ENCODE measurements at places on chromosomes 7 and 10.

- DNase-seq: no peak
Observed at GRCh38 chr10:6748029-6748428, 168.0 kb upstream of the PRKCQ start.

- DNase-seq: no peak
Observed at GRCh38 chr7:110010359-110010758, 1080.6 kb upstream of the LRRN3 start.

GRCh38 chr10:97059006-97059871 lies 126.5 kb downstream of the SLIT1 start:
- no peak for DNase-seq

DNA sequence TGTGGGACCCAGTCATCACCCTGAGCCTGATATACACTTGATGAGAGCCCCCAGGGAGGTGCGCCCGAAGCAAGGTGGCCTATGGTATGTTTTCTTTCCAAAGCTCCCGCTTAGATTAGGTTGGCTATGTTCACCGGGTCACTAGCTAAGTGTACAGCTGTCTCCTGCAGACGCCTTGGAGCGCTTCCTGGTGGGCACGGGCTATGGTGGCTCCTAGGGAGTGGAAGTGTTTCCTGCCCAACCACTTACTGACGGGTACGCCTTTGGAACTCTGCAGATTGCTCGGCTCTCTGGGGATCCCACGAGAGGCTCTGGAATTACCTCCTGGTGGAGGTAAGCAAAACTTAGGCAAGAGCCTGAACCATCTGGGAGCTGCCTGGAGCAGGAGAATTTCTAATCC lies 83.6 kb upstream of the CXCL12 start:
- no peak for DNase-seq

DNA sequence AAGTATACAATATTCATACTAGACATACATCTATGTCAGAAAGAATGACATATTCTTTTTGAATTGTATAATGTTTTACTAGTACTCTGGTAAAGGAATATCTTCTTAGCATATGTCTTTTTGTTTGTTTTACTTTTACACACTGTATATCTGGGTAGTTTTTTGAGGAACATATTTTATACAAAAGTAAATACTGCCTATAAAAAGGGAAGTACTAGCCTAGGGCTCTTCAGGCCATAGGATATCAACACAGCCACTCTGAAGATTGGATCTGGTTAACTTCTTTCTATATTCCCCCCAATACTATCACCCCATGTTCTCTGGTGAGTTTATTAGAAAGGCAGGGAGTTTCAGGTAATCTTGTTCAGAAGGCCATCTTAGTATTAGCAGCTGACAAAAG lies 134.6 kb downstream of the ZNF438 start:
- DNase-seq: no peak

DNA sequence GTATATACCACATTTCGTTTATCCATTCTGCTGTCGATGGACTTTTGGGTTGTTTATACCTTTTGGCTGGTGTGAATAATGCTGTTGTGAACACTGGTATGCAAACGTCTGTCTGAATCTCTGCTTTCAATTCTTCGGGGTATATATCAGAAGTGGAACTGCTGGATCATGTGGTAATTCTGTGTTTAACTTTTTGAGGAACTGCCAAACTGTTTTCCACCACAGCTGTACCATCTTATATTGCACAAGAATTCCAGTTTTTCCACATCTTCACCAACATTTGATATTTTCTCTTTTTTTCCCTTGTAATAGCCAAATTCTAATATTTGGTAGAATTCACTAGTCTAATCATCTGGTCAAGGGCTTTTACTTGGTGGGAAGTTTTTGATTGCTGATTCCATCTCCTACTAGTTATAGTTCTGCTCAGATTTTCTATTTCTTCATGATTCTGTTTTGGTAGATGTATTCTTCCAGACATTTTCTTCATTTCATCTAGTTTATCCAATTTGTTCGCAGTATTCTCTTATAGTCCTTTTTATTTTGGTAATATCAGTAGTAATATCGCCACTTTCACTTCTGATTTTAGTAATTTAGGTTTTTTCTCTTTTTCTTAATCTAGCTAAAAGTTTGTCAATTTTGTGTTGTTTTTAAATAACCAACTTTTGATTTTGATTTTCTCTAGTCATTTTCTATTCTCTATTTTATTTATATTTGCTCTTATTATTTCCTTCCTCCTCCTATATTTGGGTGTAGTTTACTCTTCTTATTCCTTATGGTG lies 271.2 kb downstream of the ZEB1 start:
- DNase-seq: no peak

DNA sequence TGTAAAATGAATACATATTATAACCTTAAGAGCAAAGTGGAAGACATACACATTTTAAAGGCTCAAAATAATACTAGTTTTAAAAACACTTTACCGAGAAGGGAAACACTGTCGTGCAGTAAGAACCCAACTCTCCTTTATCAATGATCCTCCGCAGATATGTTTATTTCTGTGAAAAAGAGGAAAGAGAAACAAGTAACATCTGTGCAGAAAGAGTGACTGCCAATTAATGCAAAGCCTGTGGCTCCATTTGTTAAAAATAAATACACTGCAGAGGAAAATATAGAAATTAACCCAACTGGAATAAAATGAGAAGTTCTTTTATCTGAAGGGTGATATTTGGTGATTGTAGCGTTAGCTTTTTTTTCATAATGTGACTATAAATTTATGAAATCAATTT lies 62.7 kb downstream of the HGF start:
- no peak for DNase-seq

DNA sequence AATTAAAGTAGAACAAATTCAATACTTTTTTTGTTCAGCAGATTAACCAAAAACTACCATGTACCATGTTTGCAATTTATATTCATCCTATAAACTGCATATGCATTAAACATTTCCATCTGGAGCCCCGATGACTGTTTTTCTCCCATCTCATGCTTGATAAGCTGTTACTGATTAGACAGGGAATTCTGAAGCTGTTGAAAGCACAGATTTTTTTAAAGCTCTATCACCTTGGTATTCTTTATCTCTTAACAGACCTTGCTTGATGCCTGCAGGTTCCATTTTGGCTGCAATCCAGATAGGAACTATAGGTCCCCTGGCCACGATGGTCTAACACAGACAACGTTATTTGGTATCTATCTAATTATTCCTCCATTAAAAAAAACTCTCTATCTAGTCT lies 961.7 kb downstream of the CNTNAP2 start:
- no peak for DNase-seq

DNA sequence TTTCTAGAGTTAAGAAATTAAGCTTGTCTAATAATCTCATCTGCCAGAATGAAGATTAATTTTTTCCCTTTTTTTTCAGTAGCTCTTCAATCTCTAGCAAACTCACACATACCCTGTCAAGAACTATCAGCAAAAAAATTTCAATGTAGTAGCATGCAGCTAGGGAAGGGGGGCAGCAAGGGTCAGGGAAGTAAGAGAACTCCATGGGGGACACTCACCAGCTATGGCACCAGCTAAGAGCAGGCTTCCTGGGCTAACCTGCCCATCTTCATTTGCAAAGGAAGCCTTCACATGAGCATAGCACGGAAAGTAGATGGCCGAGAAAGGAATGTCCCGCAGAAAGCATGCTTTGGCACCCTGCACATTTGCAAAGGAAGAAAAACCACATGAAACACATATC lies 190.4 kb downstream of the SLC25A13 start:
- DNase-seq: no peak

- no peak for DNase-seq
Observed at GRCh38 chr10:72692994-72693781, 1.2 kb downstream of the MCU start.

- DNase-seq: no peak
Observed at GRCh38 chr7:88888684-88889083, 93.1 kb upstream of the TEX47 start.

GRCh38 chr10:118046395-118047156 lies at the start of gene RAB11FIP2:
RAB11FIP2 (minus strand) TSS chr10:118046941; CDS start chr10:118046163, 778 bp downstream.
- no peak for DNase-seq

GRCh38 chr10:15053061-15053460 lies 9.3 kb downstream of the OLAH start:
- DNase-seq: no peak

- DNase-seq: no peak
Observed at GRCh38 chr7:140686921-140687320, 9.6 kb upstream of the NDUFB2 start.

DNA sequence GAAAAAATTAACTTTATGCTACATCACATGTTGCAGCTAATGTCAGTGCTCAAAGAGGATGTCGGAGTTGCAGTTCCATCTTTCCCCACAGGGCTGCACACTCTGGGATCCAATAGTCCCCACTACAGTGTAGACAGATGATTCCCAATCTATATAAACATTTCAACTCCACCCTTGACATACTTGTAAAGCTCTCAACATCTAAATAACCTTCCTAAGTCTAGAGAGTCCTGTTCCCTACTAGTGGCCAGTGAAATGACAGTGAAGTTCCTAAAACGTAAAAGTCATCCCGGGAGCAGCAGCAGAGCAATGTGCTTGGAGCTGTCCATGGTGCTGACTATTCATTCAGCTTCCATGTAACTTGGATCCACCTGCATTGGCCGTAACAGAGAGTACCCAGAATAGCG lies 145.1 kb downstream of the GRM8 start:
- DNase-seq: no peak

- no peak for DNase-seq
Observed at GRCh38 chr7:20306180-20306946, 24.3 kb upstream of the ITGB8 start.

DNA sequence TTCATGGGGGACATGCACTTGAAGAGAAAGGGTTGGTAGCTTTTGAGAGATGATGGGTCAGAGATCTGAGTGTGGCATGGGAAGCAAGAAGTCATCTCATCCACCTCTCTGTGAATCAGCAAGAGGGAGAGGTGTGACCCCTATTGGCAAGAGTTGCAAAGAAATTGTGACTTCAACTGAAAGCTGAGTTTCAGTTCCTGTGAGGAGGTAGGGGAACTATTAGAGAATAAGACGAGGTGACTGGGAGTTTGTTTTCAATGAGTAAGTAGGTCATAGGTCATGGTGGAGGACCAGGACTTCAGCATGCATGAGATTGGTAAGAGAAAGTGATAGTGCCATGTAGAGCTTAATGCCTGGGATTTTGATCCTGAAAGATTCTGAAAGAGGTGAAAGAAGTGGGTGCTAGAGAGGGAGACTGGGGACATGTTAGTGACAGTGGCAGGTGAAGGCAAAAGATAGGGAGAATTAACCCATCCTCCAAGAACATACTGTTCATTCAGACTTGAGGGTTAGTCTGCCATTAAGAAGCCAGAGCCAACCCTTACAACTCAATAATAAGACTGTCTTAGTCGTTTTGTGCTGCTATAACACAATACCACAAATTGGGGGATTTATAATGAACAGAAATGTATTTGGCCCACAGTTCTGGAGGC lies 75.5 kb upstream of the CAPZA2 start:
- DNase-seq: no peak

GRCh38 chr7:143286522-143286890 lies 1.6 kb upstream of the CASP2 start:
- no peak for DNase-seq

- no peak for DNase-seq
Observed at GRCh38 chr7:85041605-85042216, 145.1 kb downstream of the SEMA3D start.

- DNase-seq: no peak
Observed at GRCh38 chr7:150855476-150856302, 3.4 kb downstream of the AOC1 start.

- DNase-seq: no peak
Observed at GRCh38 chr10:114386452-114386851, 17.9 kb downstream of the AFAP1L2 start.

- DNase-seq: no peak
Observed at GRCh38 chr7:43139137-43139536, 26.7 kb downstream of the HECW1 start.

DNA sequence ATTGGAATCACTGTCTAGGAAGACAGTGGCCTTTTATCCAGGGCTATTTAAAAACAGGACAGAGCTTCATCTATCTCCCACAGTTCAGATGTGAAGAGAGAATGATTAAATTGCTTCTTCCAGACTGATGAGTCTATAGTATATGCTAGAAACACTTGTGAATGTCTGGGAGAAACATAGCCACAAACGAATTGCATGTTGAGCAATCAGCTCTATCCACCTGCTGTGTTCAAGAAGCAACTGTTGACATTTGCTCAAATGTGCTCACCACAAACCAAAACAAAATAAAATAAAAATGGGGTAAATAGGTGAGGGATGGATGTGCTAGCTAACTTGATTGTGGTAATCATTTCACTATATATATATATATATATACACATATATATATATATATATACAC lies 195.1 kb downstream of the HECW1 start:
- DNase-seq: no peak

GRCh38 chr7:130473289-130473688 lies 18.6 kb upstream of the MEST start:
- DNase-seq: no peak

DNA sequence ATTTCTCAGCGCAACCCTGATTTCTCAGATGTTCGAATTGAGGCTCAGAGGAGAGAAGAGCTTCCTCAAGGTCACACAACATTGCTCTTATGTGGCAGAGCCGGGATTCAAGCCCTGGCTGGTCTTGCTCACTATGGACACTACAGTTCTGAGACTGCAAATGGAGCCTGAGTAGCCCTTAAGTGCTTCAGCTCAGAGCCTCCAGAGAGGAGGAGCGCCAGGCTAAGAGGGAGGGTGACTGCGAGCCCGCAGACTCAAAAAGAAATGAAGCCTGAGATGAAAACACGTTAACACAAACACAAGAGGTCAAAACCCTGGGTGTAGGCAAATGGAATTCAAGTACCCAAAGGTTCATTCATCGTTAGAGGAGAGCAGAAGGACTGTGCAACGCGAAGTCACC lies 13.9 kb downstream of the ARHGAP22 start:
- DNase-seq: no peak

DNA sequence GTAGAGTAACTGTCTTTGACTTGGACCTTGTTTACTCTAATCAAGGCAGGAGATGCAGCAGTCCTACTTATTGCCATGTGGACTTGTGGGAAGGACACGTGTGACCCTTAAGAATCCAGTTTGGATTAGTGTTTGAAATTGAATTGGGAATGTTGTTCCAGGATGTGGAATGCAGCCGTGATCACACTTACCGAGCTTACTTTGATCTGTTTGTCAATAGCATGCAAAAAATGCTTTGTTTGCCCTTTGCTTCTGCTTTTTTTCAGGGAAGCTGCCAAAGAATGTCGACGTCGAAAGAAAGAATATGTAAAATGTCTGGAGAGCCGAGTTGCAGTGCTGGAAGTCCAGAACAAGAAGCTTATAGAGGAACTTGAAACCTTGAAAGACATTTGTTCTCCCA lies 84.7 kb downstream of the CREM start:
- no peak for DNase-seq

- no peak for DNase-seq
Observed at GRCh38 chr10:101061624-101062231, at the start of gene KAZALD1. KAZALD1 (plus strand) TSS chr10:101061989; CDS start chr10:101062593, 604 bp downstream.

DNA sequence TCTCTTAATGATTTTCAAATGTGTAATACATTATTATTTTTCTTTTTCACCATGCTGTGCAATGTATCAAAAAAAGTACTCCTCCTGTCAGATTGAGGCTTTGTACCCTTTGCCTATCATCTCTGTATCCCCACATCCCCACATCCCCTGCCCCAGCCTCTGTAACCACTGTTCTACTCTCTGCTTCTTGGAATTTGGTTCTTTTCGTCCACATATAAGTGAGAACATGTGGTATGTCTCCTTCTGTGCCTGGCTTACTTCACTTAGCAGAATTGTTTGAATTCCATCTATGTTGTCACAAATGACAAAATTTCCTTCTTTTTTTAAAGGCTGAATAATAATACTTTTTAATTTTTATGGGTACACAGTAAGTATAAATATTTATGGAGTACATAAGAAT lies 13.8 kb downstream of the TAF3 start:
- no peak for DNase-seq

GRCh38 chr7:36474283-36475010 lies 84.8 kb downstream of the ANLN start:
- no peak for DNase-seq

- DNase-seq: no peak
Observed at GRCh38 chr7:103325744-103326143, 18.8 kb downstream of the DNAJC2 start.
